ENCODE measurements at places on chromosomes 11 and 22.

DNA sequence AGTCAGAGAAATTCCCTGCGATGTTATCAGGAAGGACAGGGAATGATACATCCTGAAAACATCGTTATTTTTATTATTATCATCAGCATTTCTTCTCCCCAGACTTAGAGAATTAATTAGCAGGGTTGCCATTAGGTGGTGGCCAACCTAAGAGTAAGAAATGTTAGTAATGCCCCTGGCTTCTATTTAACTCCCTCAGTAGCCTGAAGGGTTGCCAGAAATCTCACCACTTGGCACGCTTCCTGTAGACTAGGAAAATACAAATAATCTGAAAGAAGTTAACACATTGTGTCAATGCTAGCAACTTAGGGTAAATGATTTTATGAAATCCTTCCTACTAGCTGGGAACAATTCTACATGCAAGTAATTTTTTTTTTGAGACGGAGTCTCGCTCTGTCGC is 45.5 kb downstream of the ENDOD1 start:
- no peak for ATAC-seq

- ATAC-seq = no peak
Observed at GRCh38 chr11:132177106-132177505, 806.7 kb downstream of the NTM start.

DNA sequence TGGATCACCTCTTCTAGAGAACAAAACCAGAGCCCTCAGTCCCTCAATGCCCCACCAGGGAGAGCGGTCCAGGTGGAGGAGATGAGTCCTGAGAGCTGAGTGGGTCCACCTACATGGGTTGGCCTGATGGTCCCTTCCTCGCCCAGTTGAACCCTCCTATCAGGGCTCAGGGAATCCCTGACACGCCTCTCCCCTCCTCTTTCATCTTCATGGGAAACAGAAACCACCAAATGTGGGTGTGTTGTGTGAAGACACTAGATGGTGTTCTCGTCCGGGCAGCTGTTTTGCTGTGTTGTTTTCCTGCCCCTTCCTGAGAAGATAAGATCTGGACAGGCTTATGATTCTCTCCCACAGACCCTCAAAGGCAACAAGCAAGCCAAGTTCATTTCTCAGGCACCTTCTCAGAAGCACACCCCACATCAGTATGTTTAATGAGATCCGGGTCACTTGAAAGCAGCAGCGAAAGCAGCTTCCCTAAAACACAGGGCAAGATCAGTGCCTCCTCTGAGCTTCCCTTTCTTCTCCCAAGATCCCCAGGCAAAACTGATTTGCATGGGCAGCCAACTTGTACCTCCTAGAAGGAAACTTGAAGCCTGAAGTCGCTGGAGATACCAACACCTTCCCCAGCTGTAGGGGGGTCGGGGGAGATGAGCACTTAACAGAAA is 35.3 kb upstream of the POU2AF1 start:
- no peak for ATAC-seq

GRCh38 chr22:37218771-37219411 is 6.6 kb upstream of the SSTR3 start:
- ATAC-seq = peak; percentile 97

- ATAC-seq = no peak
Observed at GRCh38 chr11:37370817-37371216, 772.8 kb upstream of the RAG2 start.

- no peak for ATAC-seq
Observed at GRCh38 chr22:47269516-47270088, 507.2 kb downstream of the TBC1D22A start.

- ATAC-seq = no peak
Observed at GRCh38 chr11:37390576-37391083, 792.6 kb upstream of the RAG2 start.

- ATAC-seq = no peak
Observed at GRCh38 chr22:20446383-20446970, 8.9 kb upstream of the SCARF2 start.

DNA sequence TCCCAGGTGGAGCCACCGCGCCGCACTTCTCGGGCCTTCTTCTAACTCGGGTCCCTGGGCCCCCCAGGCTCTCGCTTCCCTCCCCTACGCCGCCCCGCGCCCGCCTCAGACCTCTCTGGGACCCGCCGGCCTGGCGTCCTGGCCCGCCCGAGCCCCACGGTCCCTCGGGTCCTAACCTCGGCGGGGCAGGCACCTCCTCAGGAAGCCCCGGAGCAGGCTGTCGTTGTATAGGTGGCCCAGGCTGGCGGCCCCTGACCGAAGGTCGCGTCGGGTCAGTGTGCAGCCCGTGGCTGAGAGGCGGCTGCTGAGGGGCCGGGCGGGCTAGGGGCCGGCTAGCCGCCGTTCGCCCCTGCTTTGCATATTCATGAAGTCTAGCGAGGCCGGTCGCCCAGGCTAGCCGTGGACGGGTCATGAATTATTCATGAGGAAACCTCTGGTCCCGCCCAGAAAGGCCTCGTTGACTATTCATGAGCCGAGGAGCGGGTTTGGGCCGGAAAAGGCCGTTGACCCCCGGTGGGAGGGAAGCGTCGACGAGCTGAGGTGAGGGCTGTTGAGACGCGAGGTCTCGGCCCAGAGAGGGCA is at the start of gene HORMAD2:
TSS of gene HORMAD2 (plus strand) at position 513 of the 582 bp plus-strand sequence. CDS start 13,489 bp downstream, outside the sequence.
- peak; percentile 59 for ATAC-seq

Measured in stimulated activated memory B cell treated with anti-CD40 and anti-IgM and Interleukin-4, amounts not matched to agents 10 μg/mL and 1 μg/mL and 100 μg/mL, for 72 hours (primary cell).